ENCODE measurements at places on chromosomes 4 and X.

- DNase-seq: no peak
Observed at GRCh38 chrX:24692305-24692704, 1.4 kb upstream of the POLA1 start.

GRCh38 chrX:129782706-129783105, 3.0 kb downstream of the SASH3 start:
- no peak for DNase-seq

- no peak for DNase-seq
Observed at GRCh38 chr4:8708401-8709021, 115.9 kb downstream of the CPZ start.

DNA sequence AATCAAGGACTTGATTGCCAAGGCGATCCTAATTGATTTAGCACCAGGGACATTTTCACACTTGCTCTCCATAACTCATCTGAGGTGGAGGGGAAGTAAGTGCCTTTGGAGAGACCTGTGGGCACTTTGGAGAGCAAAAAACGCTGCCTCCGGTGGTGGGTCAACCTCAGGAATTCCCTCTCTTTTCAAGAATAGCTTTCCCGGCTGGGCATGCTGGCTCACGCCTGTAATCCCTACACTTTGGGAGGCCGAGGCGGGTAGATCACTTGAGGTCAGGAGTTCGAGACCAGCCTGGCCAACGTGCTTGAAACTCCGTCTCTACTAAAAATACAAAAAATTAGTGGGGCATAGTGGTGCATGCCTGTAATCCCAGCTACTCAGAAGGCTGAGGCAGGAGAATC, 49.2 kb downstream of the PRPS1 start:
- DNase-seq: no peak

- no peak for DNase-seq
Observed at GRCh38 chrX:137431693-137432488, 134.0 kb upstream of the ZIC3 start.
